Activated CD4-positive, alpha-beta T cell treated with anti-CD3 and anti-CD28 coated beads, Interleukin-2, Interleukin-4, amounts not matched to agents 100 ng/mL and 50 ng/mL, durations not matched to agents 16 hours and 8 hours (primary cell): ENCODE measurements at places on chromosomes 6 and 20.

- DNase-seq: peak; percentile 93
Measured at GRCh38 chr6:127971945-127972391, 71.1 kb upstream of the THEMIS start.

- DNase-seq: peak; percentile 61
Measured at GRCh38 chr6:134063966-134064445, 11.6 kb upstream of the SLC2A12 start.

GRCh38 chr20:35598476-35598875 is 17.2 kb upstream of the SPAG4 start:
- no peak for DNase-seq

DNA sequence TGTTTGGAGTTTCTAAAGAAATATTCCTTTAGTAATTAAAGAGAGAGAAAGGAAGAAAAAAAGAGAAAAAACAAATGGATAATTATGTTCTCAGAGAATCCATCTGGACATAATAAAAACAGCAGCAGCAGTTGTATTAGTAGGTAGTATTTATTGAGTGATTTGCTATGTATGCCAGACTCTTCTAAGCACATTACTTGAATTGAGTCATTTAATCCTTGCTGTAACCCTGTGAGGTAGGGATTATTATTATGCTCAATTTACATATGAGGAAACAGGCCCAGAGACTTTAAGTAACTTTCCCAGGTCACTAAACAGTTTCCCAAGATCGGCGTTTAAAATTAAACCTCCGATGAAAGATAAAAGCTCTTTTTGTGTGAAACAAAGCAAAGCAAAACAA is 238.8 kb downstream of the TSHZ2 start:
- DNase-seq: no peak

DNA sequence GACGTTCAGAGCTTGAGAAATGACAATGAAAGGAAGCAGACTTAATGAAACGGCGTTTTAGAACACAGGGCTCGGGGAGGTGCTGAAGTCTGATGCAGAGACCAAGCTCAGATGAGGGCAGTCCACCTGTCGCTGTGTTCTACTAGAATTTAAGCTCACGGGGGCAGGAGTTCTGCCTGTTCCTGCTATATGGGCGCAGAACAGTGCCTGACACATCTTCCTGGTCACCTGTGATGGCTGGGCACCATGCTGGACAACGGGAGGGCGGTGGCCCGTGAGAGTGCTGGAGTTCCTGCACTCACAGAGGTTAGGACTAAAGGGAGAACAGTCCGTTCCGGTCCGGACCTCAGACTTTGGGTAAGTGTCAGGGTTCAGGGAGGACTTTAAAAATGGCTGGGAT is 130.6 kb downstream of the ERMARD start:
- no peak for DNase-seq

- DNase-seq: peak; percentile 15
Measured at GRCh38 chr6:53066077-53066417, 843 bp downstream of the FBXO9 start.

DNA sequence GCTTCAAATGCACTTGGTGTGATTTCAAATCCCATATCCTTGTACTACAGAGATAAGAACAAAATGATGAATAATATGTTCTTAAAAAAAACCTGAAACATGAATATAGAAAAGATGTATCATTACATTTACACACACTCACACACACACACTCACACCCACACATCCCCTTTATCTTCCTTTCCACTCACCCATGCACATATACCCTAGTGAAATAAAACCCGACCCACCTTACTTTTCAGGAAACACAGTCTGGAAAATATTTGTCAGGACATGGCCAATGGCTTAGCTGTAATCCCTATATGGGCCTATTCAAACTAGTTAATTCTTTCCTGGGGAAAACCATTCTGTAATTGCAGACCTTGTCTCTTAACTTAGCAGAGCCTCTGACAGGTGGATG is 60.8 kb upstream of the EDN1 start:
- DNase-seq: no peak

DNA sequence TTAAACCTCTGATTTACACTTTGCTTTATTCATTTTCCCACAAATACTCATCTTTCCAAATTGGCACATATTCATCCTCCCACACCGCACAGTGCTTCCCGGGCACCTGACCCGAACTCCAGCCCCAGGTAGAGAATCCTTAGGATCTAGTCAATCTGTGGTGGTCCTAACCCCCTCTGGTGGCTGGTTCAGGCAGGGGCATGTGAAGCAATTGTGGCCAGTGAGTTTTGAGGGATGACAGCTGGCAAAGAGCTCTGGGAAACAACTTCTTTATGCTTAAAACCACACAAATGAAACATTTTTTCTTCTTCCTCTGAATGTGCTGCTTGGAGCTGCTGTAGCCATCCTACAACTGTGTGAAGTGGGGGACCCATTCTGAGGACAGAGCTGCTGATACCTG is 54.7 kb downstream of the ELOVL5 start:
- no peak for DNase-seq

- no peak for DNase-seq
Measured at GRCh38 chr20:61516346-61517208, 264.5 kb downstream of the CDH4 start.

DNA sequence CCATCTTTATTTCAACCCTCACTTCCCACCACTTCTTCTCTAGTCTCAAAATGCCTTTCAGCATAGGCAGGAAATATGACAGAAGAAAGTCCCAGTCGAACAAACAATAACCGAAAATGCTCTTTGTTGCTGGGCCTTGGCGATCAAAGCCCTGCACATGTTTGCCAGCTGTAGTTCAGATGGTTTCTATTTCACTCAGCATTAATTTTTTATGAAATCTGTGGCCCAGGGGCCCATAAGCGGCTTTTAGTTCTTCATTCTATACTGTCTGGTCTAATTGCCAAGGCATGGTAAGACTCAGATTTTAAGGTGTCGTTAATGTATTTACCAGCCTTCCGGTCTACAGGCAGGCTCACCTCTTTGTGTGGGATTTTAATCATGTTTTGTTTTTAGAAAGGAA is 10.9 kb upstream of the F13A1 start:
- no peak for DNase-seq

DNA sequence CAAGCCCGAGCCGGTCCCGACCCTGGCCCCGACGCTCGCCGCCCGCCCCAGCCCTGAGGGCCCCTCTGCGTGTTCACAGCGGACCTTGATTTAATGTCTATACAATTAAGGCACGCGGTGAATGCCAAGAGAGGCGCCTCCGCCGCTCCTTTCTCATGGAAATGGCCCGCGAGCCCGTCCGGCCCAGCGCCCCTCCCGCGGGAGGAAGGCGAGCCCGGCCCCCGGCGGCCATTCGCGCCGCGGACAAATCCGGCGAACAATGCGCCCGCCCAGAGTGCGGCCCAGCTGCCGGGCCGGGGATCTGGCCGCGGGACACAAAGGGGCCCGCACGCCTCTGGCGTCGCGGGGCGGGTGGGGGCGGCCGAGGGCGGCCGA is 37.5 kb downstream of the YTHDF1 start:
- DNase-seq: no peak

DNA sequence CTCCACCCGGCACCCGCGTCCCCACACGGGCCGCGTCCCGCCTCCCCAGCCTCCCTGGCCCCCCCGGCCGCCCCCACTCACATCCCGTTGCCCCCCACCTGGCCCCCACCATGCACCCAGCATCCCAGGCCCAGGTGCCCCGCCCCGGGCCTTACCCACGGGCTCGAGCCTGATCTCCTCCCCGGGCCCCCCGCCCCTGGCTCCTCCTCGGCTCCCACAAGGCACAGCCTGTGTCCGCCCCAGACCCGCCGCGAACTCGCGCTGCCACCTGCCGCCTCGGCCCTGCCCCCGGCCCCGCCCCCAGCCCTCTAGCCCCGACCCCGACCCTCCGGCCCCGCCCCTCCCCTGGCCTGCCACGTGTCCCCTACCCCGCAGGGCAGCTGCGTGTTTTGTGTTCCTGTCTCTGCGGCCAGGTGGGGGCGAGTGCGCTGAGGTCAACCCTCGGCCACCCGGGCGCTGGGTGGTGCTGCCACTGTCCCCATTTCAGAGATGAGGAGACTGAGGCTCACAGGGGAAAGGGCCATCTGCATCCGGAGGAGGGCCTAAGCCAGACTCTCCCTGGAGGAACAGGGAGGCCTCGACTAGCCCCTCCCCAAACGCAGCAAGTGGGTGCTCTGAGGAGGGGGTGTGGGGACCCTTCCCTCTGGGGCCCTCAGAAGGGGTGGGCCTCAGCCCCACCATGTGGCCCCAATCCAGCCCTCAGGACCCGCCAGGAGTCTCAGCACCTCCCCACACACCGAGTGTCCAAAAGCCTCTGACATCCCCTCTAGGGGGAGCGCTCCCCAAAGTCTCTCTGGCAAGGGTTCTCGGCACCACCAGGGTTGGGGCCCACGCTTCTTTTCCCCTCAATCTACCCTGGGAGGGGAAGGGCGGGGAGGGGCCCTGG is 99.8 kb downstream of the TAF4 start:
- DNase-seq: no peak

GRCh38 chr6:121609281-121609680 is 173.8 kb downstream of the GJA1 start:
- DNase-seq: no peak

GRCh38 chr20:40704828-40705227 is 15.8 kb upstream of the MAFB start:
- DNase-seq: no peak

GRCh38 chr6:52876056-52876787 is 33.3 kb downstream of the GSTA3 start:
- DNase-seq: no peak

DNA sequence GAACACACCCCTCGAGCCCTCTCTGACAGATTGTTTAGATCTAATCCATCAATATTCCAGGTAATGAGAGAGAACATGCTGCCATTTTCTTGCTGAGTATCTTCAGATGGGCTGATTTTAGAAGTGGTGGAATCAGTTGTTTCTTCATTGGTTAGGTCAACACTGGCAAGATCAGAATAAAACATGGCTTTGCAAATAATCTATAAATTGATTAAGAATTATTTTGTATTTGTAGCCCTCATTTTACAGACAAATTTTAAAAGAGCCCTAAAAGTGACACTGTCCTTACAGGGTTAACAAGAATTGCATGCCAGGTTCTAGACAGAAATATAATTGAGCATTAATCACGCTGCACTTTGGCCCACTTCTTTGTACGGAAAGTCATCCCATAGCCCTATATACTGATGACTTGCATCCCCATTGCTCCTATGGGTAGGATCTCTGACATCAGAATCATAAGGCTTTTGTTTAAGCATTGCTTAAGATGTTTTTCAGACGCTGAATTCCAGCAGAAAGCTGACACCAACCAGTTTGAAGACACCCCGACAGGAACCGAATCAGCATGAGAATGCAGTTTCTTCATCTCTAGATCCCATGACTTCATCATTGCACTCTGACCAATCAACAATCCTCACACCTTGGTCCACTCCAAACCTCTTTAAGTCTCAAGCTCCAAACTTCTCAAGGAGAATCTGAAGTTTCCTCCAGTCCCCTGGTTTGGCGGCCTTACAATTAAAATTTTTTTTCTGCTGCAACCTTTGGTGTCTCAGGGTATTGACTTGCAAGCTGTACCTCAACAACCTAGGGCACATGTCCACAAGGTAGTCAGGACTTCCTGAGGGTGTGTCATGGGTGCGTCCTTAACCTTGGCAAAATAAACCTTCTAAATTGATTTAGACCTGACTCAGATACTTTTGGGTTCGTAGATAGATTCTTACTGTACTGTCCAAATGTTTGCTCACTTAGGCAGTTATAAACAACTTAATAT is 7.8 kb downstream of the TDP2 start:
- no peak for DNase-seq

- no peak for DNase-seq
Measured at GRCh38 chr6:108321253-108321747, 26.4 kb downstream of the AFG1L start.

DNA sequence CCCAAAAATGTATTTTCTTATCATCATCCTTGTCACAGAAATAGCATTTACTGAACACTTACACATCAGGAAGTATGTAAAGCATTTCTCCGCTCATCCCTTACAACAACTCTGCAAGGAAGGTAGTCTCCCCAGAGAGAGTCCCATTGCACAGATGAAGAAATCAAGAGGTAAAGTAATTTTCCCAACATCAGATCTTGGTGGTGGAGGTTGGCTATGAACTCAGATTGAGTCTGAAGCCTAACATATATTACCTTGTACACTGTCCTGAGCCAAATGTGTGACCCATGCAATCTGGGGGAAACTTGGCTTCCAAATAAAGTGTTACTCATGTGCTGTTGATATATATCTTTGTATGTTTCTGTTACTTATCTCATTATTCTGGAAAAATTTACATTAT is 31.4 kb downstream of the MAN1A1 start:
- no peak for DNase-seq

DNA sequence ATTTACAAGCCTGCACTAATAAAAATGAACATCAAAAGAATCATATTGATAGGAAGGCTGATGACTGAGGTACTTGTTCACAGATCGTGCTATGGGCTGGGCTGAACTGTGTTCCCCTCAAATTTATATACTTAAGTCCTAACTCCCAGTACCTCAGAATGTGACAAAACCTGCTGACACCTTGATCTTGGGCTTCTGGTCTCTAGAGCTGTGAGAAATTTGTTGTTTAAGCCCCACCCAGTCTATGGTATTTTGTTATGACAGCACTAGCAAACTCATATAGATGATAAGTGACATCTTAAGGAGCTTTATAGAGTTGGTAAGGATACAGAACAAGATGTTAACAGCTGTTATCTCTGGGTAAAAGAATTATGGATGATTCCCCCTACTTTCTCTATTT is 13.8 kb downstream of the UBE2V1 start:
- no peak for DNase-seq

- DNase-seq: peak; percentile 59
Measured at GRCh38 chr6:3176562-3177355, 19.4 kb upstream of the TUBB2A start.

- peak; percentile 58 for DNase-seq
Measured at GRCh38 chr6:31908791-31909190, 6.9 kb upstream of the ZBTB12 start.

DNA sequence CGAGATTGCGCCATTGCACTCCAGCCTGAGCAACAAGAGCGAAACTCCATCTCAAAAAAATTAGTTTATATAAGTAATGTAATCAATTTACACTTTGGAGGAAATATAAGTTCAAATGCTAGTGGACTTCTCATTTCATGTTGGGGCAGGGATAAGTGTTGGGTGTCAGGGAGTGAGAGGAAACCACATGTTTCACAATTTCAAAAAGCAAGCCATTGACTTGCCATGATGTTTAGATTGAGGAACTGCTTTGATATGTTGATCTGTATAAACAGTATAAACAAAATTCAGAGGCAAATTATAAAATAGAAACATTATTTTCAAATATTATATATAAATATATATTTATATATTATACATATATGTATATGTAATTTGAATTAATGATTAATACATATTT is 42.7 kb downstream of the FILIP1 start:
- DNase-seq: no peak

GRCh38 chr6:43271103-43271815 is 26.8 kb upstream of the SLC22A7 start:
- DNase-seq: no peak

DNA sequence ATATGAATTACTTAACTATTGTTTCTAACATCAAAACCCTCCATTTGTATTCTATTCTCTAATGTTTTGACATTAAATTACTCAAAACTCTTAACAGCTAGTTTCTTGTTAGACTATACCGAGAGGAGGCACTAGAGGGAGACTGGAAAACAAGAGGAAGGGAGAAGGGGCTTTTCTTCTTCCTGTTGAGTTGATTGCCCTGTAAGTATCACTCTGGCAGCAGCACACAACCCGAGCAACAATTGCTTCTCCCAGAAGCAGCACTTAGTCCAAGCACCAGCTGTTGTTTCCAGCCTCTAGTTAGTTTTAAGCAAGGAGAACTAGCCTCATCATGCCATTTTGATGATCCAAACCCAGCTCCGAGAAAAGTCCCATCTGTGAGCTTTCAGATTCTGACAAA is 603.8 kb downstream of the PRKN start:
- no peak for DNase-seq

GRCh38 chr6:14792118-14792955 is 453.5 kb upstream of the JARID2 start:
- no peak for DNase-seq
